ENCODE measurements at places on chromosomes 2 and 18.

DNA sequence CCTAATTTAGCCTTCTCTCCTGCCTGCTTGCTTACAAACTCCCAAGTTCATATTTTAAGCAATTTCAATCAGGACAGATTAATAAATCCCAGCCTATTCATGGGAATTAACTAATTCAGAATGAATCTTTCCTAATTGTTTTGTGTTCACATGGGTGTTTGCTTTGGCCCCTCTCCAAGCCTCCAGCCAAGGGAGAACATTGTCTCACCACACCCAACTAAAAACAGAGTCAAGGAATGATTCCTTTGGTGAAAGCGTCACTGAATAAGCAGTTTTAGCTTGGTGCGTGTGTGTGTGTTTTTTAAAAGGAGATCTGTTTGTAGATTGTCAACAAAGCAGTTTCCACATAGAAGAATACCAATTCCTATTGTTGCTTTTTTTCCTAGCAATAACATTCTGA, 43.0 kb upstream of the DSG1 start:
- no peak for DNase-seq

DNA sequence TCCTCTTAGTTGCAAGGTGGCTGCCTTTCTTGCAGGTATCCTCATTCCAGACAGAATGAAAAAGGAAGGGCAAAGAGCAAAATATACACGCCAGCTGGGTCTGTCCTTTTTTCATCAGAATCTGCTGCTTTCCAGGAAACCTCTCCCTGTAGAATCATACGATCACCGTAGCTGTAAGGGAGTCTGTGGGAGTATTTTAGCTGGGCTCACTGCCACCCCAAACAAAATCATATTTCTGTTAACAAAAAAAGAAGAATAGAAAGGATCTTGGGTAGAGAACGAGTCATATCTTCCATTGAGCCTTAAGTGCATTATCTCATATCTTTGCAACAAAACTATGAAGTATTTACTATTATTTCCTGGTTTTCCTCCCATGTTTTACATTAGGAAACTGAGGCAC, 15.0 kb upstream of the TANC1 start:
- no peak for DNase-seq

DNA sequence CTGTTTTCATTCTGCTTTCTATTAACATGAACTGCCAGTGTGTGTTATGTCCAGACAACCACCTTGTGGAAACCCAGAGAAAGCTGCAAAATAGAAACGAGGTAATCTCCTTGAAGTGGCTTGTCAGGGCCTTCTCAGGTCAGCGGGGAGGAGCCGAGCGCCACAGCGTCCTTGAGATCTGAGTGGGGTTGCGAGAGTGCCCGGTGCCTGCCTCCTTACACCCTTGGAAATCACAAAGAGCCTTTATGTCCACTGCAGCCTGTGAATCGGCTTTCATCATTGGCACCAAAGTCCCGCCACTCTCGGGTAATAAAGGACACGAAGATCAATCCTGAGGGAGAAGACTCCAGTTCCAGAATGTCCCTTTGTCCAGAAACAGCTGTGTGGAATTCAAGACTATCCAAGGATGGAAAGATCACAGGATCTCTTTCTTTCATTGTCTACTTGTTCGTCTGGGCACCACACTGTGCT, 135.2 kb downstream of the HRH4 start:
- no peak for DNase-seq

DNA sequence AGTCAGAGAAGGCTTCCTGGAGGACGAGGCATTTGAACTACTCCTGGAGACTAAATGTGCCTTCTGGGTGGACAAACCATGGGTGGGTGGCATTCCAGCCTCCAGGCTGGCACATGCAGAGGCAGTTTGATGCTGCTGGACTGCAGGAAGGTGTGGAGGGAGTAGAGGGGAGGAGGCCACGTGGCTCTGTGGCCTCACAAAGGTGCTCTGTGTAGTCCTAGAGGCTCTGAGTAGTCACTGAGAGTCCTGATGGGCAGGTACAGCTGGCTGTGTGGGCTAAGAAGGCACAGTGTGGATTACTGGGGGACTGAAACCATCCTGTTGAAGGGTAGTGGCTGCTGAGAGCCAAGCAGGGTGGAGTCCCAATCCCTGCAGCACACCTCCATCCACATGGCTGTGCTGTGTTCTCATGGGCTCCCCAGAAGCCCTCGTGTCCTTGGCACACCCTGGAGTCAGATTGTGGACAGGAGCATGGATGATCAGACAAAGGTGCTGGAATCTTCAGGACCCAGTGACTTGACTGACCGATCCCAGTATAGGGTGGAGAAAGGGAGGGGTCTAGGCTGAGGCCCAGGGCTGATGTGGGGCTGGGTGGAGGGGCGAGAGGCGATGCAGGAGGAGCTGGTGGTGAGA, 87.4 kb upstream of the HS6ST1 start:
- no peak for DNase-seq

DNA sequence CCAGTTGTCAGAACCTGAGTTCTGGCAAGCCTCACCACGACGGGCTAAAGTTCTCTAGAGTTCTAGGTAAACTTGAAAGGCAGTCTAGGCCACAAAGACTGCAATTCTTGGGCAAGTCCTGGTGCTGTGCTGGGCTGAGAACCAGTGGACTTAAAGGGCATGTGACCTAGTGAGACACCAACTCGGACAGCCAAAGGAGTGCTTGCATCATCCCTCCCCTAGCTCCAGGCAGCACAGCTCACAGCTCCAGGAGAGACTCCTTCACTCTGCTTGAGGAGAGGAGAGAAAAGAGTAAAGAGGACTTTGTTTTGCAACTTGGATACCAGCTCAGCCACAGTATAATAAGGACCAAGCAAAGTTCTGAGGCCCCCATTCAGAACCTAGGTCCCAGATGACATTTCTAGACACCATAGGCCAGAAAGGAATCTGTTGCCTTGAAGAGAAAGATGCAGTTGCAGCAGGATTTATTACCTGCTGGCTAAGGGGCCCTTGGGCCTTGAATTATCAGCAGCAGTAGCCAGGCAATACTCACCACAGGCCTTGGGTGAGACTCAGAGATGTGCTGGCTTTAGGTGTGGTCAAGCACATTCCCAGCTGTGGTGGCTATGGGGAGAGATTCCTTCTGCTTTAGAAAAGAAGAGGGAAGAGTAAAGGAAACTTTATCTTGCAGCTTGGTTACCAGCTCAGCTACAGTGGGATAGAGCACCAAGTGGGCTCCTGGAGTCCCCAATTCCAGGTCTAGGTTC, 51.8 kb downstream of the UPP2 start:
- no peak for DNase-seq

DNA sequence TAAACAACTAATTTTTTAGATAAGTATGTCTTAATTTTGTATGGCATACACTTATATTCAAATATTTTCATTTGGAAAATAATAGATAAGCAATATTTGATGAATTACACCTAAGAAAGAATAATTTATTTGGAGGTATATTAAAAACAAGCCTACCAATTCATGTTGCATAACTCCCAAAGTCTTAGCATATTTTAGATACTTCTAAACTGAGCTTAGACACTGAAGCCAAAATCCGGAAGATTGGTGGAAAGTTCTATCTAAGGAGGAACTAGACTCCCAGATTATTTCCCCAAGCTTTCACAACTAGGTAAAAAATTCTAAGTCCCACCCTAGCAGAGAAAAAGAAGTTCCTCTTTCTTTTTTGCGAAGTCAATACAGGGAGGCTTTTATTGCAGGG, 221.0 kb upstream of the MMADHC start:
- DNase-seq: no peak

GRCh38 chr2:69462780-69463179, 25.5 kb upstream of the NFU1 start:
- no peak for DNase-seq

DNA sequence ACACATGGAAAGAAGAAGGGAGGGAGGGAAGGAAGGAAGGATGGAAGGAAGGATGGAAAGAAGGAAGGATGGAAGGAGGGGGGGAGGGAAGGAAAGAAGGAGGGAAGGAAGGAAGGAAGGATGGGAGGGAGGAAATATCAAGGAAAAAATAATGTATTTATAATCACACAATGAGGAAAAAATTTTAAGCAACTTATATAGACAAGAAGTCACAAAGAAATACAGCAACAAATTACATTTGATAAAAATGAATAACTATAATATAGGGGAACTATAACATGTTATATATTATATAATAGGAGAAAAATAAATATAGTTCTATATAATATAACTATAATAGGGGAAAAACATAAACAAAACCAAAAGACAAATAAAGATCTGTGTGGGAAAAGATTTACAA, 441.8 kb downstream of the LRATD1 start:
- no peak for DNase-seq

DNA sequence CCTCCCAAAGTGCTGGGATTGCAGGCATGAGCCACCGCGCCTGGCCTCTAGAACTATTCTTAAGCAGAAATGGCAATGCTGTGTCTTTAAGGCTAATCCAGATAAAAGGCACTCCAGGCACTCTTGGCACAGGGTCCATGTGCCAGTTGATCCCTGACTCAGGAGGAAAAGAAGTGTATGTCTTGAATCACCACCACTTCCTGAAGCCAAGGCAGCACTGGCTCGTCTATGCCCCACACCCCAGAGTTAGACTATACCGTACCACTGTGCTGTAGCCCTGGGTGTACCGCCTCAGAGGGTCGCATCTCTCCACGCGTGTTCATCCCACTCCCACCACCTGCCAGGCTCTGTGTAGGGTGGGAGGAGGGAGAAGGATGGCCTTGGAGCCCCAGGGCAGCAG, 9.0 kb downstream of the TNFRSF11A start:
- DNase-seq: no peak

- DNase-seq: no peak
Measured at GRCh38 chr18:3773303-3773702, 323.3 kb downstream of the TGIF1 start.

DNA sequence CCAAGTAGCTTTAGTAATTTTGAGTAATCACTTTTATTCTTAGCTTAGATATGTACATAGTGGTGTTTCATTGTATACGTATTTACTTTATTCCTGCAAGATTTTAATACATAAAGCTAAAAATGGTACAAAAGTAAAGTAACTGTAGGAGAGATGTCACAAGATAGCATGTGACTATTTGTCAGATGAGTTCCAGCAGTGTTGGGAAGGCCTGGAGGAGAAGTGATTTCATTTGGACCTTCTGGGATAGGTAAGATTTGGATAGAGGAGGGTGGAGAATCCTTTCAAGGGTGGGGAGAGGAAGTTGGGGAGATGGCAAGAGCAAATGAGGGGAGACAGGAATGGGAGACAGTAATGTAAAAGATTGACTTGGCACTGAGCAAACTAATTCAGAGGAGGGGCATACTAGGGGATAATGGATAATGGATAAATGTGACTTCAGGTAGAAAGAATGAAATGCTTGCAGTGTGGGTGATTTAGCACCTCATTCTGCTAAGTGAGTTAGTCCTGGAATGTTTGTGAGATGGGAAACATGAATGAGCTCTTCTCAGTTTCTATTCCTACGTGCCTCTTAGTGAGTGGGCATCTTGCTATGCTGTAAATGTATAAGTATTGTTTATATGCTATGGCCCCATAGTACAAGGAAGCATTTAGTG, 10.5 kb downstream of the WDR43 start:
- no peak for DNase-seq

- DNase-seq: no peak
Measured at GRCh38 chr2:75561566-75562512, 1.1 kb upstream of the EVA1A start.

- DNase-seq: no peak
Measured at GRCh38 chr18:21851327-21851961, 110.9 kb downstream of the MIB1 start.

DNA sequence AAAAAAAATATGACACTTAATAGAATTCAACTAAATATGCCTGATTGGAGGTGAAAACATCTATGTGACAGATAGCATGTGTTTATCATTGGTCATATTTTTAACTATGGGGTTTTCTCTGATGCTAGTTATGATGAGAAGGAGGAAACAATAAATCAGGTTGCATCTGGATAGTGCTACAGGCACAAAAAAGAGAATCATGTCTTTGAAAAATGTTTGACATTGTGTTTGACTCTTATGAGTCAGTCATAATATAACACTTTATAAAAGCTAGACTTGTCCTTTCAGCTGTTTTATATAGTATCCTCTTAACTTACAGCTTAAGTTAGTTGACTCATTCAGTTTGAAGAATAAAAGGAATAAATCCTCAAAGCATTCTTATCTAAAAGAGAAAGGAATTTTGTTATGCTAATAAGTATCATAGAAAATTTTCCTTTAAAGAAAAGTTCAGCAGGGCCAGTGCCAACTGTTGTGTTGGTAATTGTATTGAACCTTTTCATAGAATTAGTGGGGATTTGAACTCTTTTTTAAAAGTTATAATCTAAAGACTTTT, 78.4 kb upstream of the UBXN4 start:
- DNase-seq: no peak

DNA sequence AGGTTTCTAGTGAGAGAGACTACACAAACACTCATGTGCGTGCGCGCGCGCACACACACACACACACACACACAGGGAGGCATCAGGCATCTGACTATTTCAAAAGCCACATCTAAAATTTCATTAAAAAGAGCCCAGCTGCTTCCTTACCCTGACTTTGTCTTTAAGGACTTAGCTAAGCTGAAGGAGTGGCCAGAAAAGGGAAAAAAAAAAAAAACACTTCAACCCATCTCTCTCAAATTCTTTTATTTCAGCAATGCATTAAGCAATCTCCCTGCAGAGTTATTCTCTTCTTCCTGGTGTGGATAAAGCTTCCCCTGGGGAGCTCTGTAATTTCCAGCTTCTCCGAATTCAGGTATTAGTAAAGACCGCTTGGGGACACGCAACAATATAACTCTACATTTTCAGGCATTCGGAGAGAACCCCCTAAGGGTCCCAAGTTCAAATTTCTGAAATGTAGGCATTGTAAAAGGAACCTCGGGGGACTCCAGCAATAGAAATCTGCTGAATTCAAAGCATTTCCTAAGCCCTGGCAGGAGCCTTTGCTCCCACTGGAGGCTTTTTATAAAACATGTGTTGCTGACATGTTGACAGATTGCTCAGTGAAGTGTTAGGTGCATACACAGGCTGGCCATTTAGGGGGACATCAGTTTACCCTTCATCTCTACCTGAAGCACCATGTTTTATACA, 67.0 kb downstream of the ZNF521 start:
- no peak for DNase-seq

GRCh38 chr2:129763190-129763846, 216.1 kb upstream of the RAB6C start:
- no peak for DNase-seq

GRCh38 chr2:199847181-199847864, 3.7 kb downstream of the FTCDNL1 start:
- DNase-seq: no peak

DNA sequence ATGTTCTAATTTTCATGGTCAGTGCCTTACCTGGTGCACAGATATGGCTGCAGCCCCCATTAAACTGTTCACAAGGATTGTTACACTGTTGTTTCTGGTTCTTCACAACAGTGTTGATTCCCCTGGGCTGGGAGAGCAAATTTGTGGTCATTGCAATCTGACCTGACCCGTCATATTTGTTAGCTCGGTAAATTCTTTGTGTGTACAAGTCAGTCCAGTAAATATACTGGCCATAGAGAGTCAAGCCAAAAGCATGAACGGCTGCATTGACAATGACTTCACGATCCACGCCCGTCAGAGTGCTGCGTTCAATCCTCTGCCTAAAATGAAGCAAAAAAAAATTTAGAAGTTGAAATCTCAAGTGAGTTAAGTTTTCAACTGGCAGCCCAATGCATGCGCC, 134.6 kb downstream of the DHRS9 start:
- DNase-seq: no peak
